ENCODE measurements at places on chromosomes 5 and 9. TPM values are rescaled to one million over a fixed set of nuclear protein-coding genes. Genes with fewer than 3 reads are reported as not detected.

The CXCL14 gene
- 0.06 TPM for total RNA-seq

GRCh38 chr9:18319918-18320445 lies 154.0 kb upstream of the ADAMTSL1 start:
- DNase-seq = no peak

- no peak for DNase-seq
These were observed 511.2 kb downstream of the SEMA5A start for GRCh38 chr5:9034649-9035048.

- no peak for DNase-seq
These were observed 167.9 kb upstream of the PAPPA start for GRCh38 chr9:115985657-115986056.

GRCh38 chr5:174172152-174172551 lies 126.6 kb downstream of the NSG2 start:
- no peak for DNase-seq
